ENCODE measurements at places on chromosomes 4 and X. TPM values are rescaled to one million over a fixed set of nuclear protein-coding genes. Genes with fewer than 3 reads are reported as not detected.

FAM193A gene
- total RNA-seq: 14.9 TPM

GRCh38 chr4:104436542-104436941, 58.2 kb downstream of the CXXC4 start:
- DNase-seq: no peak

GRCh38 chr4:100746141-100746739, 228.4 kb upstream of the EMCN start:
- DNase-seq: no peak

BEX5 gene
- total RNA-seq: 0.68 TPM

- DNase-seq: no peak
Observed at GRCh38 chr4:118858779-118859178, 22.9 kb upstream of the SEC24D start.

DNA sequence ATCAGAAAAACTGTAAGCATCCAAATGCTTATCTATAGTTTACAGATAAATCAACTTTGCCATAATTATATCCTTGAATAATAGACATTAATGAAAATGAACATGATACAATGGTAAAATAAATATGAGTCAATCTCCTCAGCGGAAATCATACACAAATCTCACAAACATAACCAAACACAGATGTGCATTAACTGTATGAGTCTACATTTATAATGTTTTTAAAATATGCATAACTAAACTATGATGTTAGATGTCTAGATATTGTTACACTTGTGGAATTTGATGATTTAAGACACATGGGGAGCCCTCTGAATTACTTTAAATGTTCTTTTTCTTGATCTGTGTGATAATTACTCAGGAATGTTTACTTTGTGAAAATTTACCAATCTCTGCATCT, 951.2 kb downstream of the TECRL start:
- DNase-seq: no peak

SSX3 gene
- not detected for total RNA-seq

TRAPPC2 gene
- 7.1 TPM for total RNA-seq

TMPRSS11D gene
- not detected for total RNA-seq

DNA sequence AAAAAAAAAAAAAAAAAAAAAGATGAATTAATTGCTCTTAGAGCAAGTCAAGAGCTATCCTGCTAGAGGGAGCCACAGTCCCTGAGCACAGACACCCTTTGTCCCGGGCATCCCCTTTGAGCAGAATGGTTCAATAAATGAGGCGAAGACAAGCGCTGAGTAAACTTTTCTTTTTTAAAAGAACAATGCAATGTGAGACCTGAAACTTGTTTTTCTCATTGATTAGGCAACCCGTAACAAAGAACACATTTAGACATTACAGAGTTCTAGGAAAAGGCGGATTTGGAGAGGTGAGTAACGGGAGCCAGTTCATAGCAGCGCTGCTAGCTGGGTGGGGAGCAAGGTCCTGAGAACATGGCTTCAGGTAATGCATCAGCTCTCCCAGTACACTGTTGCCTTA, 46.1 kb downstream of the GRK4 start:
- DNase-seq: no peak

DNA sequence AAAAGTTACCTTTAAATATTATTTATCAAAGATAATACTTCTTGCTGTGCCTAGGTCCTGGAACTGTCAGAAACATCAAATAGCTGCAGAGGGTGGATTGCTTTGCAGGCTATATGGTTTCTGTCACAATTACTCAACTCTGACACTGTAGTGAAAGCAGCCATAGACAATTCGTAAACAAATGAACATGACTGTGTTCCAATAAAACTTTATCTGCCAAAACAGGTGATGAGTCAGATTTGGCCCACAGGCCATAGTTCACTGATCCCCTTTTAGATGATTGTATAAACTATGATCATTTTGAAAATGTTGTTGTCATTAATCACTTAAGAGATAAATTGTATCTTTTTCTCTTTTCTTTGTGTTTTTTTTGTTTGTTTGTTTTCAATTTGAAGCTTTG, 8.4 kb upstream of the MEPE start:
- DNase-seq: no peak

RTL3 gene
- total RNA-seq: 0.08 TPM

DNA sequence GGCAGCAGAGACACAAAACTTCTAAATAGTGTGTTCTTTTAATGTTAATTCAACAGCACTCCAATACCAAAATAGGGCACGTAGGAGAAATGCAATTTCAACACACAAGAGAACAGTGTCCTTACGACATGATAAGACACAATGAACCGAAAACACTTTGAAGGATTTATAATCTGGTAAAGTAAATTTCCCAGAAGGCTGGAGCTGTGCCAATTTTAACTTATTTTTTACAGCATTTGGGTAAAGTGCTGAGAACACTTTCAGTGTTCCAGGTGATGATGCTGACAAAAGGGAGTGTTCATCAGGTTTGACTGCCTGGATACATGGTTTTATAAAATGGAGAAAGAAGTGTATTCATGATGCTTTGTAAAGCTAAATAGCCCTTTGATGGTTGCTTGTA, 76.5 kb downstream of the MAPK10 start:
- no peak for DNase-seq

- no peak for DNase-seq
Observed at GRCh38 chr4:74016068-74016467, 17.6 kb upstream of the CXCL5 start.

- peak; percentile 63 for DNase-seq
Observed at GRCh38 chr4:2280531-2281300, 18.8 kb upstream of the MXD4 start.

- DNase-seq: no peak
Observed at GRCh38 chr4:147078362-147078761, 132.7 kb upstream of the TTC29 start.

DNA sequence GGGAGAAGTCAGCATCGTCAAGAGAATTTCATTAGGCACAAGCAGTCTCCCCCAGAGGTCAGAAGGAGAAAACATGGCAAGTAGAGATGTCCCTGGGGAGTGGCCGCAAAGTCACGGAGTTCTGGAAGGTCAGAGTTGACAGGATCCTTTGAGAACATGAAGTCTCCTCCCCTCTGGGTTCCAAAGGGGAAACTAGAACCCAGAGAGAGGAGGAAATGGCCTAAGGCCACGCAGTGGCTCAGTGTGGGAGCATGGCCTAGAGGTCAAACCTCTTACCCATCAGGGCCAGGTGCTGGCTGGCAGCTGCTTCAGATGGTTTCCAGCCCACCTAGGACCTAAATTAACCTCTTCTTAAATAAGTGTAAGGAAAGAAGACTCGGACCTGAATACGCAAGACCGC, 884 bp downstream of the IDH3G start:
- peak; percentile 11 for DNase-seq

- DNase-seq: no peak
Observed at GRCh38 chrX:141164406-141164805, 12.5 kb downstream of the LDOC1 start.

PAGE4 gene
- total RNA-seq: not detected

- no peak for DNase-seq
Observed at GRCh38 chr4:27844376-27844775, 983.7 kb downstream of the STIM2 start.

DNA sequence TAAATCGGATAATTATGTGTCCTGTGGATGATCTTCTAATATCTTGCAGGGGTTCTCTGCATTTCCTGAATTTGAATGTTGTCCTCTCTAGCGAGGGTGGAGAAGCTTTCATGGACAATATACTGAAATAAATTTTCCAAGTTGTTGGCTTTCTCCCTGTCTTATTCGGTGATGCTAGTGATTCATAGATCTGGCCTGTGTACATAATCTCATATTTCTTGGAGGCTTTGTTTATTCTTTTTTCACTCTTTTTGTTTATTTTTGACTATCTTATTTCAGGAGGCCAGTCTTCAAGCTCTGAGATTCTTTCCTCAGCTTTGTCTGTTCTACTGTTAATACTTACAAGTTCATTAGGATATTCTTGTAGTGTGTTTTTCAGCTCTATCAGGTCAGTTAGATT, 20.7 kb upstream of the CLGN start:
- DNase-seq: no peak

CLGN gene
- total RNA-seq: 76.3 TPM

DNA sequence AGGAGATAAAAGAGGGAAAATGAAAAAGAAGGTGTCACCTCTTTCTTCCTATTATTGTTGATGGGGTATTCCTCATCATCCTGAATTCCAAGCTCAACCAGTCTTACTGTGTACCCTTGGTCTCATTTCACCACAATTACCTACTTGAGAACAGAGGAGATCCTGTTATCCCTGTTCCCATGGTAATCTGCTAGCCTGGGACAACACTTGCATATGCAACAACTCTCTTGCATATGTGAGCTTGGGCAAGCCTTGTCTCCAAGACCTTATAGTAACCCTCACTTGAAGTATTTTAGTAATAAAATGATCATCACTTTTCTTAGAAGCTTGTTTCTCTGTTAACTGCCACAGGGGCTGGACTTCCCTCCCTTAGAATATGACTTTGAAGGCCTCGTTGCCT, 253.7 kb downstream of the NAP1L3 start:
- no peak for DNase-seq

MND1 gene
- total RNA-seq: 0.62 TPM

GRCh38 chr4:18056030-18056429, 34.5 kb upstream of the LCORL start:
- no peak for DNase-seq

DNA sequence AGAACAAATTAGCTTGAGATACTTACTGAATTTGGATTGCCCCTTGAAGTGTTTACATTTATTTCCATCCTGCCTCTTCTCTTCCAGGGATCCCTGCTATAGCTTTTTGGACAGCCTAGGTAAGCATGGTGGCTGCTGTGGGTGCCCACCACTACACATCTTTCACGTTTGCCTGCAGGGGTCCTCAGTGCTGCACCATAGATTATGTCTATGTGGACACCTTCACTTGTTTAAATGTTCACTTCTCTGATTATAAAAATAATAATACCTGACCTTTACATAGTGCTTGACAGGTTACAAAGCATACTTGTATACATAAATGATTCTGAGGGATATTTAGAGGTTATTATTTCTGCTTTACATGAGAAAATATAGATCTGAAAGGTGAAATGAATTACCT, 67.9 kb upstream of the SLC4A4 start:
- DNase-seq: no peak

DNA sequence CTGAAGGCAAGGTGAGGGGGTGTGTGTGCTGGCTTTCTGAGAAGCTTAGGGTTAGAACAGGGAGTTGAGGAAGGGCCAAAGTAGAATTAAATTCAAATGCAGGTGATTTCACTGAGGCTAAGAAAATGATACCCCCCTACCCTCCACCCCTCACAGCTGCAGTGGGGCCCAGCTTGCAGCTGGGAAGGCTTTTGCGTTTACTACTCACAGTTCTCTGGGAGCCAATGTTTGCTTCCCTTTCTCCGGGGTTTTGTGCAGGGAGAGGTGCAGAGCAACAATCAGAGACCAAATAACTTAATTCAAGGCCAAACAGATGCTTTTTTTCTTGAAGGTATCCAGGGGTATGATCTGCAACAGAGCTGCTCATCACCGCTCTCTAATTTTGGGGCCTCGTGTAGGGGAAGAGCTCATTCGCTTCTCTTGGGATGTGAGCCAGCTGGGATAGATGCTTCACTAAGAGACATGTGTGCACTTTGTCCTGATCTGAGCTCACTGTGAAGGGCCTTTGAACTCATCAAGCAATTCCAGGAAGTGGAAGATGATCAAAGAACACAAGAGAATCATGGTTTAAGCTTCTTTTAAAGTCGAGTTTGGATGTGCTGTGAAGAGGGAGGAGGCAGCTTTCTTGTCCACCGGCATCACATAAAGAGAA, 122.7 kb upstream of the C1GALT1C1 start:
- no peak for DNase-seq

DNA sequence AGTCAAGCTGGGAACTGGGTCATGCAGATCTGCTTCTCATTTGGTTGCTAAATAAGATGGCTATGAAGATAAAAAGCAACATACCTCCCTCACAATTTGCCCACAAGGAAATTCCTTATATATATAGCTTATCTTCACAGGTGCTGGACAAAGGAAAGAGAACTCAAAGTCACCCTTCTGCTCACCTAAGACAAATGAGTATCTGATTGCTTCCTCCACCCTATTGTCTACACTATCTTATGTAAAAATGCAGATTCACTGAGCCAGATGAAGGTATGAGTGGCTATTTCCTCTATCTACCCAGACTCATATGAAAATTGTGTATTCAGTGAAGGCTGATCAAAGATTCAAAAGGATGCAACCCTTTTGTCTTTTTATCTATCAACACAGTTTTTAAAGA, 50.8 kb downstream of the CHM start:
- DNase-seq: no peak

- no peak for DNase-seq
Observed at GRCh38 chr4:89000844-89001360, 56.1 kb downstream of the FAM13A start.

DNA sequence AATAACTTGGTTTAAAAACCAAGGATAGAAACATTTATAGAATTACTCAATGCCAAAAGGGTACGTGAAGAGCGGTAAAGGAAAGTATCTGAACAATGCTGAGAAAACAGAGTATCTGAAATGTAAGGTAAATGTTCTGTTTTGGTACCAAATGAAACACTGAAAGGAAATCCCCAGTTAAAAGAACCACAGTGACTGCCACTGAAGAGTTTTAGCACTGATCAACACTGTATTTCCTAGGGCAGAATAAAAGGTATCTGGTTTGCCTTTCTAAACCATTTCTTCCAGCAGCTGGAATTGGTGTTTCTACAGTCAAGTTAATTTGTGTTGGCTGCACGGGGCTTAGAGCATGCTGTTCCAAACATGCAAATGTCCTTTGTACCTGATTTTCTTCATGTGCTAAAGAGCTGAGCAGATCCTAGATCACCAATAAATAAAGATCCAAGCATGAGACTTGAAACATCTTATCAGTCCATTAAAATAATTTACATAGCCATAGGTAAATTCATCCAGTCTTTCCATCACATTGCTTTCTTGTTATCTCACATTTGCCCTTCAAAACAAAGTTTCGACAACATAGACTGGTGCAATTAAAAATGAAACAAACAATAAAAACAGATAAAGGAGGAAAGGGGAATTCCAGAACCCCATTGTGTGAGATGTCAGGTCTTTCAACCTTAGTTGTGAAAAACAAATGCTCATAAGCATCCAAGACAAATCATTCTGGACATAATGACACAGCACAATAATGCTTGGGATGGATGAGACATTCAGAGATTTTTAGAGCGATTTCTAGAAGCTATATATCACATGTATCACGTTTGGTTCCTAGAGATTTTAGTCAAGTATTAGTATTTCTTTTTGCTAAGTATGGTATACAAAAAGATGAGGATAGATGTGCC, 38.6 kb downstream of the MFAP3L start:
- no peak for DNase-seq

DNA sequence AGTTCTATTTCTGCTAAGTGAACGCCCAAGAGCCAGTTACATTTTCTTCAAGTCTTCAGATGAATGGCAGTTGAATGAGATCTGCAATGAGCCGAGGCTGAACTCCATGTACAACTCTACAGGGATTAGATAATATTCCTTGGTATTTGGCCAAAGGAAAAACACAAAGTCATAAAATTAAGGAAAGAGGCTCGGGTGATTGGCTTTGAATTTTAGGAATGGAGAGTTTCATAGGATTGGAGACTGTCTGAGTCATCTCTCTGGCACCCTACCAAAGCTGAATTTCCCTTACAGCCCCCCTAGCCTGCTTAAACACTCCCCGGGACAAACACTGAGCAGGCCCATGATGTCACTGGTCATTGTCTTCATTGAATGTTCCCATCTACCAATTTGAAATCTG, 188.0 kb upstream of the C1QTNF7 start:
- no peak for DNase-seq
